CD4-positive, alpha-beta T cell treated with Interleukin-15 for 4 hours (primary cell): ENCODE measurements at places on chromosomes 1 and 21.

- no peak for DNase-seq
Measured at GRCh38 chr1:234975122-234975940, 153.3 kb downstream of the TOMM20 start.

- DNase-seq, result no peak
Measured at GRCh38 chr1:89723144-89723543, 90.2 kb downstream of the LRRC8C start.

- DNase-seq, result no peak
Measured at GRCh38 chr1:185610954-185611353, 123.2 kb upstream of the HMCN1 start.

DNA sequence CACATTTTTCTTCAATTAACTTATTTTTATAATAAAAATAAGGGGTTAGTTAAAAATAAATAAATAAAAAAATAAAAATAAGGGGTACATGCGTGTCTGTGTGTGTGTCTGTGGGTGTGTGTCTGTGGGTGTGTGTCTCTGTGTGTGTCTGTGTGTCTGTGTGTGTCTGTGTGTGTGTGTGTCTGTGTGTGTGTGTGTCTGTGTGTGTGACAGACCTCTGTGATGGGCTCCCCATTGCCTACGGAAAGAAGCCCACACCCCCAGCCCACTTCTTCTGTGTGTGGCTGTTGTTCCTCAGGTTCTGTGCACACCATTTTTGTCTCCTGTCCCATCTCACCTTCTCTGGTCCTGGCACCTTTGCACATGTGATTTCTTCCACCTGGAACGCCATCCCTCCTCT lies 9.9 kb downstream of the PHLDA3 start:
- DNase-seq, result no peak

GRCh38 chr1:217138799-217139466 lies 415.7 kb upstream of the ESRRG start:
- DNase-seq, result no peak

- no peak for DNase-seq
Measured at GRCh38 chr21:26106562-26106961, 64.0 kb downstream of the APP start.

GRCh38 chr1:191970116-191970515 lies 188.1 kb upstream of the RGS18 start:
- DNase-seq, result no peak

DNA sequence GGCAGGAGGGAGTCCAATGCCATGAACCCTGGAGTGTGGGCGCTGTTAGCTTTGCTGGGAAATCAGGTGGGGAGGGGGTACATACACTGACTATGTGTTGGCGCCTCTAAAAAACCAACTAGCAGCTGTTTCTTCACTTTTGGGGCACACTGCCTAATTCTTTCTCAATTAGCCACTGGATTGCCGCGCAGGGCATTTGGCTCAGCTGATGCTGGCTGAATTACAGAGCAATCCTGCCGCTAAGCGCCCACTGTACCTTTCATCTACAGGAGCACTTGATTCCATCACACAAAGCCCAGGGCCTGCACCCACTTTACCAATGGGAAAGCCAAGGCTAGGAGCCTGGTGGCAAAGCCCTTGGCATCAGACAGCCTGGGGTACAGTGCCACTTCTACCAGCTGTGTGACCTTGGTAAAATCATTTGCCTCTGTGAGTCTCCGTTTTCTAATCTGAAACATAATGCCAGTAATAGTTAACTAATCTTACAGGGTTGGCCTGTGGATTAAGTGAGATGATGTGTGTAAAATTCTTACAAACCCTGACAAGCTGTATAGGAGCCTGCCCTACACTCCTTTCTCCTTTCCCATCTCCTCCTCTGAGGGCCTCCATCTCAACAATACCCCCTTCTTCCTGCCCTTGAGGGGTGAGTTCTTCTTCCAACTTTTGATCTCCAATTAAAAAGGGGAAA lies 59.0 kb downstream of the UBE2T start:
- DNase-seq, result no peak

- peak; percentile 38 for DNase-seq
Measured at GRCh38 chr1:153490272-153491051, 30.0 kb upstream of the S100A7 start.

DNA sequence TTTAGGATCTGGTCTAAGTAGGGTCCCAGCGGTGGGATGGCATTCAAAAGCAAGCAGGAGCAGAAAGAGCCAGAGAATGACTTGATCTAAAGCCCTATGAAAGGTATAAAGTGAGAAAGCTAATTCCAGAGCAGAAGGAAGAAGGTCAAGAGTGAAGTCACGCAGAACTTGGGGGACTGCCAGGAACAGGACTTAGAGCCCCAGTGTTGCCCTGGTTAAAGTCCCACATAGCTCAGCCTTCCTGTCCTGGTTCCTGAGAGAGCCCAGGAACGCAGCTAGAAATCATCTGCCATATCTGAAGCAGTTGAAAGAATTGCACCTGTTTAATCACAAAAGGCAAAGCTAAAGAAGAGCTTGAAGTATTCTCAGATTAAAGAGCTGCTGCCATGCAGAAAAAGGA lies 160.6 kb upstream of the ATP1B1 start:
- no peak for DNase-seq

GRCh38 chr1:245592189-245592460 lies 437.3 kb downstream of the KIF26B start:
- DNase-seq, result no peak
